Activated T-cell treated with anti-CD3 and anti-CD28 coated beads for 48 hours (primary cell): ENCODE measurements at places on chromosomes 6 and 20.

GRCh38 chr6:105484238-105485161, 81.6 kb upstream of the PREP start:
- no peak for DNase-seq

DNA sequence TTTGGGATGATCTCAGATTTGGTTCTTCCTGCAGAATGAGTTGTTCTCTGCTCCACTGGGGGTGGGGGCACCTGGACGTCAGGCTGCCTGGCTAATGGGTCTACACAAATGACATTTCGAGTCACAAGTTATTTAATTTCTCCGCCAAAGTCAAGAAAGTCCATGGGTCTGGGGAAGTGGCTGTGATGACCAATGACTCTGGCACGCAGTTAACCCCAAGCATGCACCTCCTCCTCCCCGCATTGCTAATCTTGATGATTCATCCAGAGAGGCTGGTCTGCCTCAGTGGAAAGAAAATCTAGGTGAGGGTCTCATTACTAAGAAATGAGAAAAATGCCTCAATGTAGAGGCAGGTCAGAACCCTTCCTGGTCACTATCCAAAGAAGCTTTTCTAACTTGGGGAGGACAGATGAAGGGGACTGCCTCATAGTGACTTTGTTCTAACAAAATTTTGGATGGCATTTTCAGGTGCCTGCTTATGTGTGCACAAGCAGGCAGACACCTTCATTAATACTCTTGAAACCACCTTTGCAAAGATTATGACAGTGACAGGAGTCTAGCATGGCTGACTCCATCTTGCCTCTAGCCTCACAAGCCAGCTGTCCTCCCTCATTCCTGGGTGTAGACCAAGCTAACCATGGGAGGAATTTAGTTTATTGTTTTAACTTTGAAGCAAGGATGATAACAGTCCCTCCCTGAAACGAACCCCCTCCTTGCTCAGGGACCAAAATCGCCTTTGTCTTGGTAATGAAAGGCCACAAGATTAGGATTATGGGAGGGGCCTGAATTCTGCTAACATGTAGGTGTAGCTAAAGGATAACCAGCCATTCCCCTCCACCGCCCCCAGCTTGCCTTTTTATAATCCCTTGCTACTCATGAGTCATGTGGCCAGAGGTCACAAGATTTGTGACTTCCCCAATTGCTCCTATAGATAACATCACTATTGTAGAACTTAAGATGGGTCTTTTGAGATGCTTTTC, 98.6 kb upstream of the MRPS10 start:
- no peak for DNase-seq

GRCh38 chr20:53379014-53379832, 214.4 kb downstream of the ZNF217 start:
- DNase-seq: no peak

DNA sequence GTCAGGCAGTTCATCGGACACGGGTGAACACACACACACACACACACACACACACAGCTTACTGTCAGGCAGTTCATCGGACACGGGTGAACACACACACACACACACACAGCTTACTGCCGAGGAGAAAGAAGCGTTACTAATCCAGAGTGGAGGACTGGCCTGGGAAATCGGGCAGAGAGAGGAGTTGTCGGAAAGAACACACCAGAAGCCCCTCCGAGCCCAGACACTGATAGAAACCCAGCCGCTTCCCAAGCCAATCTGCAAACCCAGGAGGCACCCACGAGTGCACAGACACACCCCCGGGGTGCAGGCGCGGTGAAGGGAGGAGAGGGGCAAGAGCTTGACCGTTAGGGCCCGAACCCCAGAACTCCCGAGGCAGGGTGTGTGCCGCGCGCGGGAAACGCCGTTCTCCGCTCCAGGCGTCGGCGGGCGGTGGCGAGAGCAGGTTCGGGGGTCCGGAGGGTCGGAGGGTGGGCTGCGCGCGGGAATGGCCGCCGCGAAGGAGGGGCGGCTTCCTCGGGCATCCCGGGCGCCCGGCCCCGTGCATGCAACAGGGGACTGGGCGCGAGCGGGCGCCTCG, 636 bp downstream of the ELOVL2 start:
- DNase-seq: no peak

GRCh38 chr6:157226026-157226625, 97.2 kb downstream of the TMEM242 start:
- DNase-seq: no peak

DNA sequence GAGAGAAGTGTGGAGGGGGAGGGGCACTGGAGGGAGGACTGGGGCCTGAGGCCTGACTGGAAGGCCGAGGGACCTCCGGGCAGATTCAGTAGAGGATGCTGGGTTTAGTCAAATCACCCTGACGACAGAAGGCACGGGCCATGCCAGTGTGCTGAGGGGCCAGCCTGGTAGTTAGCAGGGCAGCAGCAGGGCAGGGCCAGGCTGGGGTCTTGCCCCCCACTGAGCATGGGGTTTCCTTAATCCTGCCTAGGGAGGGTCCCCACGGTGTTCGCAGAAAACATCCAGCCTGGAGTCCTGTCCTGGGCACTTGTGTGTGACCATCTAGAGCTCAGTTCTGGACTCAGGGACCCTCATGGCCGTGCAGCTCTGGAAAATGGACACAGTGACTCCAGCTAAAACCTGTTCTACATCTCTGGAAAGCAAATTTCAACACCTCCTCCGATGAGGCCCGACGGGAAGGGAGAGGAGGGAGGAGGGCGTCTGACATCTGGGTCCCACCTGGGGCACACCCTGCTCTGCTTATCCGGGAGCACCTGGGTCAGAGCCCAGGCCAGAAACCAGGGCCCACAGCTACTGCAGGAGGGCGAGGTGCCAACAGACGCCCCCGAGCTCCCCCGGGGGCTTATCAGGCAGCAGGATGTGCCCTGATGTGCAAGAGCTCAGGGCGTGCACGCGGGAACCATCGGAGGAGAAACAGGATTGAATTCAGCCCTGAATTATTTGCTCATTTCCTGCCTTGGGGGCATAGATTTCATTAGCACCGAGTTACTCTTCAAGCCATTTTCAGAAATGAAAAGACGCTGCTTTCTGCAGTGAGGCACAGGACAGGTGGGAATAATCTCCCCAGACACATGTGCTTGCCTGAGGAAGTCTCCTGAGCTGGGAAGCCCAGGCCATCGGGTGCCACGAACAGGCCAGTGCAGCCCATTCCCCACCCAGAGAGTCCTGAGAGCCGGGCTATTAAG, 78.0 kb upstream of the MPC1 start:
- no peak for DNase-seq

DNA sequence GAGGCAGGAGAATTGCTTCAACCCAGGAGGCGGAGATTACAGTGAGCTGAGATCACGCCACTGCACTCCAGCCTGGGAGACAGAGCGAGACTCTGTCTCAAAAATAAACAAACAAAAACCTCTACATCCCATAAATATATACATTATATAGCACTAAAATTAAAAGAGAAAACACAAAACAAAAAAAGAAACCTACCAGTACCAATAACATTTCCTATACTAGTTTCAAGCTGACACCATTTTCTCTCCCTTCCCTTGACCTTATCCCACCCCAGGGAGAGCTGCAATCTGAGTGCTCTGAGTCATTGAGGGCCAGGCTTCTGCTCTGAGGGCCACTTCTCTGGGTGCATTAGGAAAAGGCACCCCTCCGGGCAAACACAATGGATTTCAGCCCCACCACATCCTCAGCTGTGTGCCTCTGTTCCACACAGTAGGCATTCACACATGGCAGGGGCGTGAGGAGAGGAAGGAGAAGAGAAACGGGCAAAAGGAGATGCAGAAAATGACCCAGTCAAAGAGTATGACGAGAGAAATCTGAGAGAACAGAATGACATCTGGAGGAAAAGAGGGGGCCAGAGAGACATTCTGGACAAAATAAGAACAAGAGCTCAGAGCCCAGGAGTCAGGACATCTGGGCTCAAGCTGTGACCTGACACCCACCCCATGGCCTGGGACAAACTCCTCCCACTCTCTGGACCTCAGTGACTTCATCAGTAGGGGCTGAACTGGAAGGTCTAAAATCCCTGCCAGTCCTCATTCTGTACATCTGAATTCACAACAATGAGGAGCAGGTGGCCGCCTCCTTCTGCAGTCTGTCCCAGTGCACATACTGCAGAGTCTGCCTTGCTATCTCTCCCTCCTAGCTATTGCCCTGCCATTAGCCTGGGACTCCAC, 18.2 kb downstream of the TRIM26 start:
- DNase-seq: no peak

DNA sequence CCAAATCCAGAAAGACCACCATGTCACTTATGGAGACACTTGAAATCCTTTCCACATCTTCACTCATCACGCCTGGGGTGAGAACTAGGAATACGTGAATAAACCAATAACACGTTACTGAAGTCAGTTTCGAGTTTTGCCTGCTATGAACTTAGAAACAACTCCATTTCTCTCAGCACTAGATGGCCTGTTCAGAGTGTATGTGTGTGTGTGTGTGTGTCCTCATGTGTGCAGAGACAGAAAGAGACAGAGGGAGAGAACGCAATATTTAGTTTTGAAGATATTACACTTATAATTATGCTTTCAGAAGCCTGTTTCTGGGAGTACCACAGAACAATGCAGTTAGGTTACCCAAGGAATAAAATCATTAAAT, 81.2 kb upstream of the CCN6 start:
- DNase-seq: no peak

- no peak for DNase-seq
These were observed 156.2 kb upstream of the JARID2 start for GRCh38 chr6:15089569-15090144.
